IMR-90 (cell line): ENCODE measurements at places on chromosomes 1 and 21.

GRCh38 chr1:9454494-9455066, 84.7 kb upstream of the SLC25A33 start:
- DNase-seq, result no peak

DNA sequence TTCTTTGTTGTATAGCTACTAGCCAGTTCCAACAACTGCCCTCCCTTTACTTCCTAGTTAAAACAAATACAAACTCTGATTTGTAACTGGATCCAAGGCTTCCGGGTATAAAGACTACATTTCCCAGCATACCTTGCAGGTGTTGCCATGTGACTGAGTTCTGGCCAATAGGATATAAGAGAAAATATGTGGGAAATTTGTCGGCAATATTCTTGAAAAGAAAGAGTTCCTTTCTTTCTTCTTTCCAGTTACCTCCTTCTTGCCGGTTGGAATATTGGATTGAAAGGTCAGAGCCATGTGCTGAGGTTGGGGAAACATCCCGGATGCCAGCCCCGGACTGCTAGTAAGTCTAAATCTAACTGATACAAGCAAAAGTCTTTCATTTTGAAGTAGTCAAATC, 23.0 kb upstream of the ZBTB40 start:
- peak; percentile 59 for DNase-seq

GRCh38 chr1:30255111-30255724, 468.2 kb downstream of the MATN1 start:
- DNase-seq, result no peak

DNA sequence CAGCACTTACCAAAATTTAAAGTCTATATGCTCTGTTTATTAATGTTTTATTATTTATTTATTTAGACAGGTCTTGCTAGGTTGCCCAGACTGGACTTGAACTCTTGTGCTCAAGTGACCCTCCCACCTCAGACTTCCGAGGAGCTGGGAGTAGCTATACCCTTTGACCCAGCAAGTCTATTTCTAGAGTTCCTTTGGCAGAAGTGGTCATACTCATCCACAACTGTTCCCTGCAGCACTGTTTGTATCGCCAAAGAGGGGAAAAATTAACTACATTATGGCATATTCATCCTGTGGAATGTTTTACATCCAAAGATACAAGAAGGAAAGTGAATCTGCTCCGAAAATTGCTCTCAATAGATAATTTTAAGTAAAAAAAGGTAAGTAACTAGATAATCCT, 28.5 kb downstream of the CACNA1S start:
- no peak for DNase-seq

- peak; percentile 10 for DNase-seq
These were observed 61.6 kb downstream of the EDEM3 start for GRCh38 chr1:184693011-184693410.

GRCh38 chr21:16395285-16395684, 665.5 kb downstream of the USP25 start:
- DNase-seq, result no peak

GRCh38 chr1:216086678-216087077, 336.6 kb downstream of the USH2A start:
- no peak for DNase-seq

GRCh38 chr1:192474080-192474683, 101.4 kb upstream of the RGS1 start:
- peak; percentile 23 for DNase-seq

GRCh38 chr1:167516404-167517388, 1.6 kb downstream of the CD247 start:
- DNase-seq, result no peak
